ENCODE measurements at places on chromosomes 5 and 9.

DNA sequence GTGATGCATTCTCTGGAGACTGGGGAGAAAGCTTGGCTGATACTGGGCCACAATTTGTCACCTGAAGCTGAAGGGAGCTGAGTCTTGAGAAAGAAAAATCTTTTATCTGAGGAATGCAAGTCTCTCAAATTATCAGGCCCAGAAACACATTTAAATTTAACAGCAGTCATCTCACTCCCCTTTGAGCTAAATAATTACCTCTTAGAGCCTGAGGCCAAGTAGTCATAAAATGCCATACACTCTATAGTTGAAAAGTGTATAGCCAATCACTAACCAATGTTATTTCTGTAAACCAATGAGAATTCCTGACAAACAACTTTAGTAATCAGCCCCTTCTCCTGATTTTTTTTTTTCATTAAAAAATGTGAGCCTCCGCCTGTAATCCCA, 32.7 kb upstream of the DAPK1 start:
- DNase-seq = no peak

DNA sequence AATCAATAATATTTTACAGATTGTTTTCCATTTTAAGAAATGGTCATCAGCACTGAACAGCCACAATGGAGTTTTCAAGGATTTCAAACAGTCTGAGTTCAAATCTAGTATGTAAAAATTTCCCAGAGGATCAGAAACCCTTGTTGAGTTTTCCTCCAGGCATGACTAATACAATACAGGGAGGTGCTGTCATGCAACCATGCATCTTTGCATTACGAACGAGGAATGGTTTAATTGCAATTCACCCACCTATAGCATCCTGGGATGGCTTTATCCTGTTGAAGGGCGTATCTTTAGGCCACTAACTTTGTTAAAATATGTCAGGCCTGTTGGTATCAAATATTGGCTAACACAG, 196.4 kb downstream of the EFNA5 start:
- DNase-seq = no peak

DNA sequence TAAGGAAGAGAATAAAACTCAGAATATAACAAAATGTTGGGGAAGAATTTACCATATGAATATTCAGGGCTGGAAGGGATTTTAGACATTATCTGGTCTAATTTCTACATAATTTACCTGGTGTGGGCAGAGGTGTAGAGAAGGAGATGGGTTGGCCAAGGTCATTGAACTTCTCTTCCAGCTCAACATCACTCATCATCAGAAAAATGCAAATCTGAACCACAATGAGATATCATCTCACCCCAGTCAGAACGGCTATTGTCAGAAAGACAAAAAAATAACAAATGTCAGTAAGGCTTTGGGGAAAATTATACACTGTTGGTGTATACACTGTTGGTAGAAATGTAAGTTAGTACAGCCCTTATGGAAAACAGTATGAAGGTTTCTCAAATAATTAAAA, 121.7 kb downstream of the PTTG1 start:
- no peak for DNase-seq

- DNase-seq = no peak
Measured at GRCh38 chr5:95884017-95884325, 61.4 kb upstream of the GLRX start.

- DNase-seq = no peak
Measured at GRCh38 chr9:71157731-71158130, 36.3 kb upstream of the TRPM3 start.

DNA sequence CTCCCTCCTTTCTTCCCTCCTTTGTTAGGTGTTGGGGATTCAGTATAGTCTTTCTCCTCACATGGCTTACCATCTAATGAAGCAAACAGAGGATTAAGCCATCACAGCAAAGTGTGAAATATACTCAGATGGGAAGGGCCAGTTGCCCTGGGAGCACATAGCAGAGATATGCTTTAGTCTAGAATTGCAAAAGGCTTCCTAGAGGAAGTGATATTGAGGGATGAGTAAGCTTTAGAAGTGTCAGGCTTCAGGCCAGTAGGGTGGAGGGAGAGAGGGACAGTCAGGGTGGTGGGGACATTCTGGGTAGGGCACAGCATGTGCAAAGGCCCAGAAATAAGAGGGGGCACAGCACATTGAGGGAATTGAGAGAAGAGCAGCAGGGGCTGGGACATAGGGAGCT, 46.2 kb upstream of the GLRA1 start:
- no peak for DNase-seq

- no peak for DNase-seq
Measured at GRCh38 chr5:10866913-10867312, 105.9 kb upstream of the DAP start.

DNA sequence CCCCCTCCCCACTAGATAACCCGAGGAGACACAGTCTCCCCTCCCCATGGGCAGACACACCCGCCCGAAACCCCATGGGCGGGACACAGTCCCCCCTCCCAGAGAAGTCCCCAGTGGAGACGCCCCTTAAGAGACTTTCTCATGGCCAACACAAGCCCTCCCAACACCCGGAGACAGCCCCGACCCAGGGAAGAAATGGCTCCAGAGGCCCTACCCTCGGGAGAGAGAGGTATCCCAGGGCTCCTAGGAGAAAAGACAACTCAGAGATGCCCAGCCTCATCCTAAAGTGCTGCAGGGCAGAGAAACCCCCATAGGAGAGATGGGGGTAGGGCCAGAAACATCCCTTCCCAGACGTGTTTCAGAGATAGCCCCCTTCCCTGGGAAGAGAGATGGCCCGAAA, 27.4 kb downstream of the PCDH1 start:
- DNase-seq = no peak

- DNase-seq = no peak
Measured at GRCh38 chr9:130034570-130034969, 8.4 kb downstream of the FNBP1 start.

DNA sequence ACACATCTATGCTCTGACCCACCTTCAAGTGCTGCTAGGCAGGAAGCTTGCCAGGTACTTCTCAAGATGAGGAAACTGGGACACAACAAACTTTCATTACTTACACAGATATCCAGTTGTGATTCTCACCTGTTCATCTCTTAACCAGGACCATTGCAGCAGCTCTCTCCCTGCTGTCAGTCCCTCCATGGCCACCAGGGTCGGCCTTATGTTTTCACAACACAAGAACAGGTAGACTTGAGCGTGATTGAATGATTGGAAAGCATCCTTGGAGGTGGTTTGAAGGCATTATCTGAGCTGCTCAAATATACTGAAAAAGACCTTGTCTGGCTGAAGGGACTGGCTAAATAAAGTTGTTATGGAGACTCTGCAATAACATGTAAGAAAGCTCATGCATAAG, 94.4 kb downstream of the MTREX start:
- peak; percentile 30 for DNase-seq

- peak; percentile 43 for DNase-seq
Measured at GRCh38 chr9:78437806-78438205, 140.9 kb downstream of the PSAT1 start.

DNA sequence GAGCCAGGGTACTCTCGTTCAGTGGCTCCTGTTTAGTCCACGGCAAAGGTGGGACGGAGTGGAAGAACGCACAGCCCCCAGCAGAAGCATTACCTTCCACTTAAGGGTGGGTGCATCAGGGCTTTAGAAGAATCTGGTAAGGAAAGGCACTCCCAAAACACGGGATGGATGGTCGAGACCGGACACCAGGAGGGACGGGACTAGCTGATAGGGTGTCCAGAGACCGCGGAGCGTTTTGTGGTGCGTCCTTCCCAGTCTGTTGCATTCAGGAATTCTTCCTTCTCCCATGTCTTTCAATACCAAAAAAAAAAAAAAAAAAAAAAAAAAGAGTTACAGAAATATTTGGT, 545 bp upstream of the CTSV start:
- DNase-seq = no peak

DNA sequence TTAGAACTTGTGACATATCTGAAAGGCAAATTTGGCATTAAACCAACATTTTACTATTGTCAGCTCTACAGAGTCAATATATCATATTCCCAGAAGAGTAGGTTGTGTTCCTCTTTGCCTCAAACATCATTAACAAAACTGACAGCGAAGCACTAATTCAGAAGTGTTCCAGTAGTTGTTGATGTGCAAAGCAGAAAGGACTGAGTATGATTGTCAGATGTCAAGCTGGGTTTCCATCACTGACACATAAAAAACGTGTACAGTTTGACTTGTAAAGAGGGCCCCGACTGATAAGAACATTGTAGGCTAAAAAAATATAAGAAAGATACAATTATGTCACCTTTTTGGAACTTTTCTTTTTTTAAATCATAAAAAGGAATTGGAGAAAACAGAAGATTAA, 101.5 kb upstream of the ZNF608 start:
- DNase-seq = no peak

DNA sequence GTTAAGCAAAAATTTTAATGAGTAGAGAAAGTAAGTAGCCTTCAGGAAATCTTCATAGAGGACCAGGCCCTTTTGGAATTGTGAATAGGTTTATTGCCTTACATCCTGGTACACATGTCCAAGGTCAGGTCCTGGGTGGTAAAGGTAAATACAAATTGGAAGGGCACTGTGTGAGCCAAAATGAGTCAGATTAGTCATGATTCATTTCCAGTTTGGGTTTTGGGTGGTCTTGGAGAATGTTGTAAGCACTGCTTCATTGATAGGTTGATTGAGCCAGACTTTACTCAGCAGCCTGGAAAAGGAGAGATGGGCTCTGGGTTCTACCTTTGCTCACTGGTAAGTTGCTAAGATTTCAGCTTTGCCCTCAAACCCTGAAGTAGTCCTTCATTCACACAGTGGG, 82.5 kb upstream of the ZNF169 start:
- DNase-seq = no peak

GRCh38 chr5:10904862-10905432, 143.9 kb upstream of the DAP start:
- no peak for DNase-seq

DNA sequence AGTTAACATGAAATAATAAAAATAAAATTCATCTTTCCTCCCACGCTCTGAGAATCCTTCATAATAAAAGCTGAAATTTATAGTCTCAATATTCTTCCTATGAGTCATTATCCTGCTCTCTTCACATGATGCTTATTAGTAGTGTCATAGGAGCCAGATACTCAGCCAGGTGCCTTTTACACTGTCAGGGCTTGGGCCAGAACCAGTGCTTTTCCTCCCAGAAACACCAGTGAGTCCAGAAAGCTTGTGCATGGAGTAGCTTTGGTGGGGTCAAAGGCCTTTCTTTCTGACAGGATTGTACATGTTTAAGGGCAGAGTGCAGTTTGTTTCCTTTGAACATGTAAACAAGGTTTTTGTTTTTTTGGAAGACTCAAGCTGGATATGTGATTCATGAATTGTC, 6.8 kb downstream of the LSM11 start:
- no peak for DNase-seq

- no peak for DNase-seq
Measured at GRCh38 chr5:143685246-143685815, 126.6 kb upstream of the HMHB1 start.

DNA sequence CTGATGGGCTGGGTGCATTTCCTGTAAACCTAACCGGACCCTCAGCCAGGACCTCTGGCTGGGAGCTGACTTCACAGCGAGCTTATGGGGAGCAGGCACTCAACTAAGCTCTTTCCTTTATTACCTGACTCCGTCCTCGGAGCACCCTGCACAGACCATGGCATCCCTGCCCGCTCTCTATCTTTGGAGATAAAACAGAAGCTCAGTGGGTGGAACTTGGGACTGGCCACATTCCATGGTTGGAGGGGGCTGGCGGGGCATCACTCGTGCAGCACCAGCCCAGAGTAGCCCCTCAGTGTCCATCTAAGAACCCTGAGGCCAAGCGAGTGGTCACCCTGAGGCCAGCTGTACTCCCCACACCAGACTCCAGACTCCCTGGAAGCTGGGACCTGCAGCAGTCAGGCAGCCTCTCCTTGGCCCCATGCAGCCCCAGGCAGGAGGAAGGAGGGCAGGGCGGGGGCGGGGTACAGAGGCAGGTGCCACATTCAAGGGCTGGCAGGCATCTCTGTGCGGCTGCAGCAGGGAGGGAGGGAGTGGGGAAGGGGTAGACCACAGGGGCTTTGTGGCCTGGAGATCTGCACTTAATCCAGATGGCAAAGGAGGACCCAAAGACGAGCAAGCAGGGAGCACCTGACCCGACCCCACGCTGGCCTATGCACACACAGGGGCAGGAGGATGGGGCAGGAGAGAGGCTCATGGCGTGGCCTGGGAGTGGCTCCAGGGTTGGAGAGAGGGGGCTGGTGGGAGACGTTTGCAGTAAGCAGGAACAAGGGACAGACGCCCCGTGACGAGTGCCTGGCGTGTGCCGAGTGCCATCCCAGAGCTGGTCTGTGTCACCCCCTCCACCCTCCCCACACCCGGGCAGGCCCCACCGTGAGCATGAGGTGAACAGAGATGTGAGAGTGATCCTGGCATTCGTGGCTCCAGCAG, 26.1 kb downstream of the GLT6D1 start:
- DNase-seq = peak; percentile 29

- no peak for DNase-seq
Measured at GRCh38 chr9:80937645-80938044, 751.7 kb downstream of the TLE1 start.

DNA sequence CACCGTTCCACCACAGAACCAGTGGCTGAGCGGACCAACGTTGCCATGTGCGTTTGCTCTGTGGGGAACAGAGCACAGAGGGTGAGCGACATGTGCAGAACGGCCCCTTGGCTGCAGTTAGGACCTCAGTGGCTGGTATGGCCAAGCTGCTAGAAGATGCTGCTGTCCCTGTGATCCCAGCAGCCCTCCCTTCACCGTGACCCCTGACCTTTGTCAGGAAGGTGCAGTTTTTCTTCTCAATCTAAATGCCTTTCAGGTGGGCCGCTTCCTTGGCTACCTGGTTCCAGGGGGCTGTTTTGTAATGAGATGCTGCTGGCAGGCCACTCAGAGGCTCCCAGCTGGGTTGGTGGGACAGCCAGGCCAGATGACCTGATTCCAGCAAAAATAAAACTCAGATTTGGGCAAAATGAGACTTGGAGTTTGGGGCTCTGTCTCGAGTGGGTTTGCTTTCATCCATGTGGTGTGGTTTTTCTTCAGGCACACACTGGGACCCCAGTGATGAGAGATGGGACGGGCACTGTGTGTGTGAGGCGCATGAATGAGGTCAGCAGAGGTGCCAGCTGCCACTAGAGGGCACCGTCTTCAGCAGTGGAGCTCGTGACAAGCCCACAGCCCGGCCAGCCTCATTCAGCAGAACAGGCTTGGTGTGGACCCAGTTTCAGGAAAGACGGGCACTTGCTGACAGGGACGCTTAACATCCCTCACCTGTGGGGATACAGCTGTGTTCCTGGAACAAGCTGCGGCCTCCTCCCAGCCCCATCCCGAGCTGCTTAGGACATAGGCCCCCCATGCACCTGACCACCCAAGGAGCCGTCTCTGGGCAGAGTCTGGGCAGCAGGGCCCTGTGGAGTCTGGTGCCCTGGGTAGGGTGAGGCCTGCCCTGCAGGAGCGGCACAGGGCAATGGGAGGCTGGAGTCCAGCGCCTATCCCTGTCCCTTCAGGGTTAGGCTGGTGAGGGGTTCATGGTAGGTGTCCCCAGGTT, 4.1 kb downstream of the MRPS2 start:
- peak; percentile 80 for DNase-seq

GRCh38 chr9:120918931-120919842, 7.4 kb downstream of the TRAF1 start:
- no peak for DNase-seq
